Dorsolateral prefrontal cortex (tissue), 122 donors: ENCODE measurements at places on chromosomes 4 and X. TPM values are rescaled to one million over a fixed set of nuclear protein-coding genes. Genes with fewer than 3 reads are reported as not detected.

The TMEM154 gene
- total RNA-seq = 0.25 TPM

The CRMP1 gene
- total RNA-seq = 117 TPM

The GPR173 gene
- 24.0 TPM for total RNA-seq

The HS6ST2 gene
- 11.4 TPM for total RNA-seq

The SMIM10L2A gene
- 26.1 TPM for total RNA-seq

The SPANXN3 gene
- not detected for total RNA-seq

DNA sequence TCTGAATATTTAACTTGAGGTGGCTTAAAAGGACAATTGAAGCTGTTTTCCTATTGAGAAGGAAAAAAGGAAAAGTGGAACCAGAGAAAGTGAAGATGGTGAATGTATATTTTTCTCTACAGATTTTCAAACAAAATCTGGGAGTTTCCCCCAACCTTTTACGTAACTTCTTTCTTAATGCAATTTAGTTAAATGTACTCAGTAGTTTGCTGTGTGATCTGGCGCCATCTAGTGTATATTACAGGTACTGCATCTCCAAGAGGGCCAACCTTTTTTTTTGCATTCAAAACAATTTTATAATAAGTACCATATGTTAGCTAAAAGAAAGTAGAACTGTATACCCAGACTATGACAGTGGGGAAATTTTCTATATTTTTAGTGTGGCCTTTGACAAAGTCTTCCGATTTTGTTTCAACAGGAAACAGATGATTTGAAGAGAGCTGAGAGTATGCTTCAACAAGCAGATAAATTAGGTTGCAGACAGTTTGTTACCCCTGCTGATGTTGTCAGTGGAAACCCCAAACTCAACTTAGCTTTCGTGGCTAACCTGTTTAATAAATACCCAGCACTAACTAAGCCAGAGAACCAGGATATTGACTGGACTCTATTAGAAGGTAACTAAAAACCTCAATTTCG is 82.0 kb downstream of the PLS3 start:
- no peak for DNase-seq

DNA sequence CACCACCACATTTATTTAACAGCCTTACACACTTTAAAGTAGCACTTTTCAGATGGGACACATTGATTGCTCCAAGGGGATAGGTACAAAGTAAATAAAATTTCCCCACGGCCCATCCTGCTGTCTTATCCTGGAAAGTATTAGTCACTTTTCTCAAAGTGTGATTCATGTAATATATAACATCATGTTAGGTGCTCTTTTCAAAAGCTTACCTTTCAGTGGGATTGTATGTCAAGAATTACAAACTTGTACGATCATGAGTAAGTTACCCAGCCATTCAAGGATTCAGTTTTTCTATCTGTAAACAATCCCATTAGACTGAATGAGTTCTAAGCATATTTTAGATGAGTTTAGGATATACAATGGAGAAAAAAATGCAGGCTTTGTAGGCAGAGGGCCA is 876.6 kb upstream of the GRID2 start:
- DNase-seq = no peak

- DNase-seq = no peak
These were observed 2313.3 kb downstream of the ARAP2 start for GRCh38 chr4:33931026-33931425.

- DNase-seq = no peak
These were observed 35.1 kb downstream of the FAM114A1 start for GRCh38 chr4:38902695-38903094.

GRCh38 chr4:113499696-113500095 is 261.8 kb downstream of the CAMK2D start:
- no peak for DNase-seq

GRCh38 chr4:24809376-24809775 is 14.0 kb downstream of the SOD3 start:
- DNase-seq = no peak

GRCh38 chr4:98998551-98998950 is 3.0 kb downstream of the METAP1 start:
- DNase-seq = no peak

DNA sequence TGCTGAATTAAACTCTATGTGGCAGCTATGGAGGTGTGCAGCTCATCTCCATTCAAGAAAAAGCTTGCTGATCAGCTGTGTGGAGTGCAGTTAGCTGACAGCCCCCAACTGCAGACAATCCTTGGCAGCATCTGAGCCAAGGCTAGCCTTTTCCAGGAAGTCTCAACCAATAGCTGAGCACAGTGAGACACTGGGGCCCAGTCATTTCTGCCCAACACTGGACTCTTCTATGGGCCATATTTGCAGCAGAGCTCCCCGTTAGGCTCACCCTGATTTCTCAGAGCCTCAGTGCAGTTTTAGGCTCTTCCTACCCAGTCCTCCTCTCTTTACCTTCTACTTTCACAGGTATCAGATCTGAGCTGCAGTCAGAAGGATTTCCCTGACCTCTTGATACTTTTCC is 12.9 kb downstream of the DDX53 start:
- no peak for DNase-seq

GRCh38 chr4:26320538-26321372 is at the start of gene RBPJ:
Gene RBPJ (plus strand): TSS chr4:26321014. CDS start chr4:26321029, 15 bp downstream.
- peak; percentile 92 for DNase-seq

DNA sequence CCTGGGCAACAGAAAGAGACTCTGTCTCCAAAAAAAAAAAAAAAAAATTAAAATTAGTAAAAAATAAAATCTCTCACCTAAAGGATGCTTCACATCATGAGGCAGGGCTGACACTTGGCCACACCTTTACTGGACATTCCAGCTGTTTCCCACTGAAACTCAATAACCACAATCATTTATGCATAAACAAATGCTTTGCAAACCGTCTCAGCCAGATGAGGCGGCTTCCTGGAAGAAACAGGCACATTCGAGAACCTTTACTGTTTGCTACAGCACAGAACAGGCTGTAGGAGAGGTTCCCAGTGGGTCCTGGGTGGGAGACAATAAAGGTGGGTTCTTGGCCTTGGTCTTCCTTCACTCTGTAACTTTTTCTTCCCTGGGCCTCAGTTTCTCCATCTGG is 10.9 kb upstream of the TBC1D14 start:
- no peak for DNase-seq

DNA sequence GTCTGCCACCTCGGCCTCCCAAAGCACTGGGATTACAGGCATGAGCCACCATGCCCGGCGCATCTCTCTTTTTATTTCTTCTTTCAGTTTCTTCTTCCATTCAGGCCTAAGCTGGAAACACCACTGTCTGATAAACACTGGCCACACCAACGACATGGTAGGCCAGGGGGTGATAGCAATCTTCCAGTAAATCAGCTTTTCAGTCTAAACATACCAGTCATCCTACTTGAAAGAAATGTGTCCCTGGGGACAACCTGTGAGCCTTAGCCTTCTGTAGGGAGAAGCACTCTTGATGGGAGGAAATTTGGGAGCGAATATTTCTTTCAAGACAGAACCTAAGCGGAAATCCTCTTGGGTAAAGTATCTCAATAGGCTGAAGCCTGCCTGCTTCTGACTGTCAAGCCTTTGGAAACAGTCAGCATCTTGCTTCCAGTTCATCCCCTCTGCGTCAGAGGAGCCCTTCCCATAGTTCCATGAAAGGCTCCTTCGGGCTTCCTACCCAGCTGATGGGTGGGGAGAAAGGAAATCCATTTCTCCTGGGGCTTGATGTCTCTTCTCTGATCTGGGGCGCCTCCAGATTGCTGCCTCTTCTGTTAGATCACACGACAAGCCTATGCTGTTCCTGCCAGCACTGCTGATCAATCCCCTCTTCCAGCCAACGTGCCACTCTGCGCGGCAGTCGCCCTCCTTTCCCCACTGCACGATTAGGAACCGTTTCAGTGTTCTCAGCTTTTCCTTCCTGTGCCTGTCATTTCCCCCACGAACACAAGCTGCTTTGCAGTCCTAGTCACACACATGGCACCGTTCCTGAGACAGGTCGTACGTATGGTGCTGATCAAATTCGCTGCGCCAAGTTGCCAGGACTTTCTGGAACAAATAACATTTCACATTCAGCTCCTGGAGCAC is 49.5 kb upstream of the CBR4 start:
- no peak for DNase-seq

- DNase-seq = no peak
These were observed 905.3 kb upstream of the INTU start for GRCh38 chr4:126727461-126727860.

- no peak for DNase-seq
These were observed 65.3 kb downstream of the CASP3 start for GRCh38 chr4:184583738-184584502.

GRCh38 chrX:30301963-30302362 is 7.2 kb downstream of the NR0B1 start:
- DNase-seq = no peak

GRCh38 chrX:120358737-120359456 is 3.0 kb upstream of the ATP1B4 start:
- DNase-seq = no peak

DNA sequence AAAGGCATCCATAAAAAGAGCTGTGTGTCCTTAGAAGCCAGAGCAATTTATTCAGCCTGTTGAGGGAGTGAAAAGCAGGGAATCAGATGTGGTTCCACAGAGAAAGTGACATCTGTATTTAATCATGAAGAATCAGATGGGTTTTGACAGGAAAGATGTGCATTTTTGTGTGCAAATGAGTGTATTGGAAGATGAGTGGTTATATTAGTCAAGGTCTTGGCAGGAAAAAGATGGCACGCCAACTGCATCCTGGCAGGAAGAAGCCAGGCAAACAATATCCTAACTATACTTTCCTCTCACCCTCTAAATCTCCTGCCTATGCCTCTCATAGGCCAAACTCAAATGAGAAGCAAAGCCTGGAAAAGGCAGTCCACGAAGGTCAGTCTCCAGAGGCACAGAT is 59.1 kb downstream of the SCFD2 start:
- DNase-seq = no peak

- no peak for DNase-seq
These were observed 448.7 kb downstream of the MID1IP1 start for GRCh38 chrX:39249999-39250398.

DNA sequence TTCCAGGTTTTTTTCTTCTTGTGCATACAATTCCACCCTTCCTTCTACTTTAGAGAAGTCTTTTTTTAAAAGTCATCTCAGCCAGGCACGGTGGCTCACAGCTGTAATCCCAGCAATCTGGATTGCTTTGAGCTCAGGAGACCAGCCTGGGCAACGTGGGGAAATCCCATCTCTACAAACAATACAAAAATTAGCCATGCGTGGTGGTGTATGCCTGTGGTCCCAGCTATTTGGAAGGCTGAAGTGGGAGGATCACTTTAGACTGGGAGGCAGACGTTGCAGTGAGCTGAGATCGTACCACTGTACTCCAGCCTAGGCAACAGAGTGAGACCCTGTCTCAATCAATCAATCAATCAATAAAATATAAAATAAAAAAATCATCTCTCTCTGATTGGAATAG is 14.8 kb downstream of the ELOVL6 start:
- no peak for DNase-seq
